ENCODE measurements at places on chromosomes 1 and 21.

- DNase-seq = no peak
These were observed 4.3 kb upstream of the MAN1A2 start for GRCh38 chr1:117362986-117363385.

DNA sequence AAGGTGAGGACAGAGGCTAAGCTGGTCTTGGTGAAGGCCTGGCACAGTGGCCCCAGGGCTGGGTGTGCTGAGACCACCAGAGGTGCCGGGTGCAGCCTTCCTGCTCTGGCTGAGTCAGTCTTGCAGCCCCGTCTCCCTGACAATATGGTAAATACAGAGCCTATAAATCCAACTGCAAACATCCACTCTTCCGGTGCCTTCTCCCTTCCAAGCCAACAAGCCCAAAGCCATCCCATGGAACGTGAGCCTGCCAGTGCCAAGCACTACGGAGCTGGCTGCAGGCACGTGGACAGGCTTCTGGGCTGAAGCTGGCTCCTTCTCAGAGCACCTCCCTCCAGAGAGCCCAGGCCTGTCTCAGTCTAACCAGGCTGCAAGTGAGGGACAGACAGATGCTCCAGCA, 70.0 kb downstream of the TRABD2B start:
- no peak for DNase-seq

DNA sequence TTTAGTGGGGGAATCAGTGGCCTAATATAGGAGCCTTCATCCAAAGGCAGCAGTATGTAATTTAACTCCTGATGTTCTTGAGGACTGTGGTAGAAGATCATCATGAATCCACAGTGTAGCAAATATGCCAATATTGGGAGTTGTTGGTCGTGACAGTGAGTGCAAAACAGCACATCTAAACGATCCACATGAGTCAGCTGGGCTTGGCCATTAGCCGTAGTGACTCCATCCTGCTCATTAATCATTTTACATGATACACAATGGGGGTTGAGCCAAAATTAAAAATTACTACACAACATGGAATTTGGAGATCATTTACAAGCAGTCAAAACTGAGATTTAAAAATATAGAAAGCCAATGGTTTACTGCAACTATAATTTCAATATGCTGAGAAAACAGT, 653.9 kb upstream of the CAMK1G start:
- DNase-seq = no peak

DNA sequence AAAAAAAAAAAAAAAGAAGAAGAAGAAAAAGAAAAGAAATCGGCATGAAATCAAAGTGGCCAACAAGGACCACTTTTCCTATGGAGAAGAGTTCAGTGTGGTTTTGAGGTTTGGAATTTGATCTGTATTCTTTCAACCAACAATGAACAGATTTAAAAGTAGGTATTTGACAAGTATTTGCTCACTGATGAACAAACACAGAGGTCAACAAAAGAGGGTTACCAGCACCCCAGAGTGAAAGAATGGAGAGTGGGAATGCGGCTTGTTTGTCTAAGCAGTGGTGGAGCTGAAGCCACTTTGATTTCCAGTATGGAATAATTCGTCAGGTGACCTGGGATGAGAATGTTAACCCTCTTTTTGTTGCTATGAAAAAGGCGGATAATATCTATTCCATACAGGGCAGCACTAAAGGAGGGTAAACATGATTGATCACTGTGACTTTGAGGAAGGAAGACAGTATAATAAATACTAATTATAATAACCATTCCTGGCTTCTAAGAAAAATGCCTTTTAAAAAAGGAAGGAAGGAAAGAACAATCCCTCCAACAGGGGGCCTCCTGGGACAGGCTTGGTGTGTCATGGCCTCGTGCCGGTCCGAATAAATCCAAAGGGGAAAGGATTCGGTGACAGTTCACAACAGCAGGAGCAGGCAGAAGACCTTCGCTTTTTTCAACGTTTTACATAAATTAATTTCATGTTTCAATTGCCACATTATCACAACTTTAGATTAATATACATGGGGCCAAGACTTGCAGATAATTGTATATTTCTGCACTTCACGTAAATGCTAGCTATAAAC, 37.2 kb upstream of the SIM2 start:
- no peak for DNase-seq

DNA sequence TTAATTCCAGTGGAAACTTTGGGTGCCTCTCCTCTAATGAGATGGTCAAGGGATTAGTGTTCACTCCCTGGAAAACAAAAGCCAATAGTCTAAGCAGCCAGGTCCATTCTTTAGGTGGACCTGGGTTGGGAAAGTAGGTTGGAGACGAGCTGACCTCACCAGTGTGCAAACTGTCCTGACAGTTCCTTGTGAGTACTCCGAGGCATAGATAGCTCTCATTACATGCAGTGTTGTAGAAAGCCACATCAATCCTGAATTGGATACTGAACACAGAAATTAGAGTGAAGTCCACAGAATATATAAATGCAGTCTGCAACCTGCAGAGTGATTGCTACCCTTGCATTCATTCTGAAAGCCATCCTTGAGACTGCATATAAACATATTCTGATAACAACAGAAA, 675.1 kb upstream of the CXADR start:
- no peak for DNase-seq

DNA sequence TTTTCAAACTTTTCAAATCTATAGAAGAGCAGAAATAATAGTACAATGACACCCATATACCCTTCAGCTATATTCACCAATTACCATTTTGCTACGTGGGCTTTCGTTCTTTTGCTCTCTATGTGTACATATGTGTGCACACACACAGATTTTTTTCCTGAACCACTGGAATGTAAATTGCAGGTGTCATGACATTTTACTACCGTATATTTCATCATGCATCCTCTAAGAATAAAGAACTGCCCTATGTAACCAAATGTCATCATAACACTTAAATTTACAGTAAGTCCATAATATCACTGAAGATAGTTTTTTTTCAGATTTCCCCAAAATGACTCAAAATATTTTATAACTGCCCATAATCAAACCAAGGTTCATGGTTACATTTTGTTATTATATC, 88.4 kb upstream of the GFI1 start:
- DNase-seq = no peak

GRCh38 chr1:170064821-170065220, 9.7 kb downstream of the KIFAP3 start:
- DNase-seq = no peak
